ENCODE measurements at places on chromosomes 4 and X.

DNA sequence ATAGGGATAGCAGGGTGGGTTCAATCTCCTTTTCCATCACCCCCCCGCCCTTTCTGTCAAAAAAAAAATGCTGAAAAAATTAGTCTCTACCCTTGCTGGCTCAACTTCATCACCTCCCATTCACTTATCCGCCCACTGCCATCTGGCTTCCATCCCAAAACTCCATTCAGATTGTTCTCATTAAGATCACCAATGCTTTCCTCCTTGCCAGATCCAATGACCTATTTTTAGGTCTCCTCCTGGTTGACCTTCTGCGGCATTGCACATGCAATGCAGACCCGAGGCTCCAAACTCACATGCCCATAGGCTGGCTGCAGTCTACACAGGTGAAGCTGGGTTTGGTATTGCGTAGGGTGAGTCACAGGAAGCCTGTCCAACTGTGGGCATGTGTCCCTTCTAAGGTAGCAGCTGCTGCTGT is 21.1 kb upstream of the STIM2 start:
- no peak for DNase-seq

GRCh38 chr4:138977524-138977923 is 38.1 kb upstream of the NOCT start:
- DNase-seq: no peak

DNA sequence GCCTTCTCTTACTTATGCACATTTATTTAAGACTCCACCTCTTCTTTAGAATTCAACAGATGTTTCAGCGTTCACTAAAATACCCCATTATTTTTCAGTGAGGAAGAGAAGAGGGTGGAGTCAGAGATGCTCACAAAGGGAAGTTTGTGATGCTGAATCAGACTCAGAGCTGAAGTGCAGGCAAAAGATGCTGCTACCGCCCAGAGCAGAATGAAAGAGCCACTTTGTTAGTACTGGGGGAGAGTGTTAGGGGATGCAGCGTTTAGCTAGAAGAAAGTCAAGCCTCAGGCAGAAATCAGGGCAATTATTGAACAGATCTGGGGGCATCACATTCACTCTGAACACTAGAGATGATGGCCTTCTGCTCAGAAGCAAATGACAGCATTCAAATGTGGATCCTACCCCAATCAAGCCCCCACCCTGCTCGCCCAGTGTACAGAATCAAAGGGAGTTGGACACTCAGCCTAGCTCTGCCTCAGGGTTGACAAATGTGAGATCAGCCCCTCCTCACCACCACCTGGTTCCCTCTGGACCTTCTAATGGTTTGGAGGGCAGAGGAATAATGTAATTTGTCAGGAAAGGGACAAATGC is 138.3 kb downstream of the UNC5C start:
- DNase-seq: no peak

GRCh38 chr4:2412885-2413716 is 5.3 kb downstream of the ZFYVE28 start:
- peak; percentile 88 for DNase-seq

DNA sequence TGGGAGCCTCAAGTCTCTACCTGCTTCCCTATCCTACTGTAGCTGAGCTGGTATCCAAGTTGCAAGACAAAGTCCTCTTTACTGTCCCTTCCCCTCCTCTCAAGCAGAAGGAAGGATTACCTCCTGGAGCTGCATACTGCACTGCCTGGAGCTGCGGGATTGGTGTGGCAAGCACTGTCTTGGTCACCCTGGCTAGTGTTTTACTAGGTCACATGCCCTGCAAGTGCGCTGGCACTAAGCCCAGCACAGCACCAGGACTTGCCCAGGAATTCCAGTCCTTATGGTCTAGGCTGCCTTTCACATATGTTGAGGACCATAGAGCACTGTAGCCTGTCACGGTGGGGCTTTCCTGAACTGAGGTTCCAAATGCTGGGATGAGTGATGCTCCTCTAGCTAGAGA is 227.3 kb upstream of the ZC4H2 start:
- DNase-seq: no peak

- no peak for DNase-seq
Measured at GRCh38 chr4:16238327-16238726, 12.1 kb upstream of the TAPT1 start.

GRCh38 chrX:87664381-87664780 is 146.8 kb downstream of the KLHL4 start:
- DNase-seq: no peak

GRCh38 chrX:15274946-15275345 is 5.1 kb upstream of the ASB9 start:
- no peak for DNase-seq

- DNase-seq: no peak
Measured at GRCh38 chr4:101010987-101011386, 336.3 kb downstream of the PPP3CA start.

DNA sequence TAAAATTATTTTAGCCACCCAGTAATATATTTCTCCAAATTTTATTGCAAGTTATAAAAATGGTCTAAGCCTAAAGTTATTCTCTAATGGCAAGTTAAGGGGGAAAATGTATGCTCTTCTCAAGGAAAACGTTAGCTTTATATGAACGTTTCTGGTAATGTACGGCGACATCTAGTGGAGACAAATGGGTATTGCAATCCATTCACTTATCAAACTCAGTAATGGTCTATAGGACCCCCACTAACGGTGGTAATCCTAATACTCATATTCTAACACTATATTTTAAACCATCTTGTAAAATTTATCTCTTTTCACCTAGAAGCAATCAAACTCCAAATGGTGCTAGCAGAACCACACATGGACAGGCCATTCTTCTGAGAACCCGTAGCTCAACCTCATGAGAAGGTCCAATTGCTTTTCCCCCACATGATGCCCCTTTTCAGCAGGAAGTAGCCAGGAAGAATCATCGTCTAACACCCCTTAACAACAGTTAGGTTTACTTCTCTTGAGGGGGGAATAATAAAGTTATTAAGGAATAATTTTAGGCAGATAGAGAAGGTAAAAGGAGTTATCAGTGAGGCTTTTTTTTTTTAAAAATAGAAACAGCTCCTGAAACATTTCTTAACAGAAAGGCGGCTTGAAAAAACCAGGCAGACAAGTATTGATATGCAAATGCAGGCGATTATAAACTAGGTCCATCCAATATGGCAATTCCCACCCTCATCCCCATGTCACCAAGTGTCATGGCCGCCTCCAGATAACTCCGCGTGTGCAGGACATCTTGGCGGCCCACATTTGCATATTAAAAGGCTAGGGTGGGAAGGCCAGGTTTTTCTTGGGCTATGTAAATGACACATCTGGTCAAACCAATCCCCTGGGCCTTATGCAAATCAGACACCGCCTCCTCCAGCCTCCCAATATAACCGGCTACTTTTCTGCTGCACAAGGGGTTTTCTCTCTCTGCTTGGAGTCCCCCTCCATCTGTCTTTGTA is 35.0 kb downstream of the NUDT11 start:
- DNase-seq: no peak

DNA sequence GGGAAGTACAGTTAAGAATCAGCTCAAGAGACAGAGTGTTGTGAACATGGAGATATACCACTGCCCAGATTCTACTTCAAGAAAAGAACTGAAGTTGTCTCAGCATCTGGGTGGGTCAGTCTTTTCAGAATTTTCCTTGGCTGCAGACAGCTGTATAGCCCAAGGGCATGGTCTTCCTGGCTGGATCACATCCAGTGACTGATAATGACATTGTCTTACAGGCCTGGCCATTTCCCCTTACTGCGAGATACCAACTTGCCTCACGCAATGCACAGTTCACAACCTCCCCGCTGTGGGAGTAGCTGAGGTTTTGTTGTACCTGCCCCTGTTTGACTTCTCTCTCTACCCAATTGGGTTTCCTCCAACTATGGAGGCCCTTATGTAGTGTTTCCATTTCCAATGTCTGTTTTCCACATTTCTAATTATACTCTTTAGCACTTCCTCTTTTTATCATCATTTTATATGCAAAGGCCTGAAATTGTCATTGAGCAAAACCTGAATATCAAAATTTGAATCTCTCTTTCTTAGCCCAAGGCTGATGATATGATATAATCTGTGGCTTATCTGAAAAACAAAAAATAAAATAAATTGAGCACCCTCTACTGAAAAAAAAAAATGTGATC is 209.1 kb downstream of the NAF1 start:
- DNase-seq: no peak

- DNase-seq: no peak
Measured at GRCh38 chr4:18051281-18051680, 29.7 kb upstream of the LCORL start.

DNA sequence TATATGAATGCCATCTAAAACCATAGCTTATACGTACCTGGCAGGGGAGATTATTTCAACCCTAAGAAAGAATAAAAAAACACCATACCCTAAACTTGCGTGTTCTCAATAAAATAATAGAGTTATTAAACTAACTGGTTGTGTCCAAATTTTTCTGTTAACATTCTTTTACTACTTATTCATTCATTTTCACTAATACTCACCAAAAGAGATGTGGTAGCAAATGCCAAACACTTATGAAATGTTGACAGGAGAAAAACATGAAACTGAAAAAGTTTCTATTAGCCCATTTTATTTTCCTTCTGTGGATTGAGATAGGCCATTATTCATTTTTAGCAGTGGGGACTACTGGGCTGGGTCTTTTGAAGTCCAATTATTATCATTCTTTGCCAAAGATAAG is 102.0 kb downstream of the TSPAN5 start:
- DNase-seq: no peak

DNA sequence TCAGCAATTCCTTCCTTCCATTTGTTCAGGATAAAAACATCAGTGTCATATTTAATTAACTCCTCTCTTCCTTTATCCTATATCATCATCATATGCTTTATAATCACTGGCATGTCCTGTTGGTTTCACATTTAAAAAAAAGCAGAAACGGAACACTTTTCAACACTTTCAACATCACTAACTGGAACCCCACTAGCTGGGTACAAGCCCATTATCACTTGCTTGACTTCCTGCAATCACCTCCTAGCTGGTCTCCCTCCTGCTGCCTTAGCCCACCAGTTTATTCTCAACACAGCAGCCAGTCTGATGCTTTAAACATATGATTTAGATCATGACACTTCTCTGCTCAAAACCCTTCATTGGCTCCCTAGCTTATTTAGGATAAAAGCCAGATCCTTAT is 116.4 kb upstream of the LSM6 start:
- no peak for DNase-seq

DNA sequence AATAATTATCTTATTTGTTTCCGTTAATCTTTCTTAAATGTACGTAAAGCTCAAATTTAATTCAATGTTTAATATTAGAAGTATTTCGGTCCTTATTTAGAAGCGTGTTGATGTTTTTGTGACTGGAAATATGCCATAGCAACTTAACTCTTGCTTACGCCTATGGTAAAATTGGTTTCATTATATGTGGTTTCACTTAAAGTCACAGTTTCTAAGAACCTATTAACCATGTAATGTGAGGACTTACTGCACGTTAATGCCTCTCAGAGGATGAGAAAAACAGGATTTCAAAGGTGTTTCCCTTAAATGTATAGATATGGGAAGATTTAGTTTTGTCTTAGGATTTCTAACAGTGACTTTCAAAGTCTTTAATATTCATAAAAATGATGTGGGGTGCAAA is 206.4 kb upstream of the IL15 start:
- no peak for DNase-seq

GRCh38 chr4:138953961-138954371 is 61.6 kb upstream of the NOCT start:
- no peak for DNase-seq

GRCh38 chrX:50609796-50610195 is 139.2 kb upstream of the DGKK start:
- no peak for DNase-seq

GRCh38 chr4:33390976-33391375 is 2670.8 kb downstream of the PCDH7 start:
- no peak for DNase-seq

- DNase-seq: no peak
Measured at GRCh38 chrX:100980608-100981497, 11.3 kb downstream of the ARL13A start.

DNA sequence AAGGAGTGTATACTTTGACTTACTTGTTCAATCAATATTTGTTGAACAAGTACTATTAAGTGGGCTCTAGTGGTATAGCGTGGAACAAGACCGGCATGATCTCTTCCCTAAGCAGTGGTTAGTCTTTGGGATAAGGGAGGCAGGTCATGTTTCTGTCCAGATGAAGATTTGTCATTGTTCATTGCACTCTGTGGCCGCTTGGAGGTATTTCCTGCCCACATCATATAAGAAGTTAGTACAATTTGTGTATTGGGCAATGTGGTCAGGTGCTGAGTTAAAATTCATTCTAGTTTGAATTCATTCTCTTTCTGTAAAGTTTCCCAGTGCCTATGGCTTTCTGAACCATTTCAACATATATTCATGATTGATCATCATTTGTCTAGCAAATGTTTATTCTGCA is 101.1 kb upstream of the SHISA3 start:
- no peak for DNase-seq

- DNase-seq: no peak
Measured at GRCh38 chrX:16628946-16629595, 20.9 kb upstream of the S100G start.

DNA sequence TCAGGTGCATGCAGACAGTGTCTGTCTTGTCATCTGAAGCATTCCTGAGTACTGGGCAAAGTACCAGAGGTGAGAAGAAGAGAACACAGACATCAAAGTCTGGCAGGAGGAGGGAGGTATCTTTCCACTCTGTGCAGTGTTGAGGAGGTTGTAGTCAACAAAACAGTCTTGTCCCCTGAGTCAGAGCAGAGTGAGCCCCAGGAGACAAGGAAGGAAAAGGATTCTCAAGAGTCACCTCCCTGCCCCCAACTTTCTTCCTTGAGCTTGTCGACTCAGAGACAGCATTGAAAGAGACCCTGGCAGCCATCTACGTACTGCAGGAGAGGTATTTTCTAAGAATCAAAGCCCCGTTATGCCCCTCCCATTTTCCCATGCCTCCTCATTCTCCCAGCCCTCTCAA is 4.4 kb upstream of the SRPX start:
- DNase-seq: no peak

DNA sequence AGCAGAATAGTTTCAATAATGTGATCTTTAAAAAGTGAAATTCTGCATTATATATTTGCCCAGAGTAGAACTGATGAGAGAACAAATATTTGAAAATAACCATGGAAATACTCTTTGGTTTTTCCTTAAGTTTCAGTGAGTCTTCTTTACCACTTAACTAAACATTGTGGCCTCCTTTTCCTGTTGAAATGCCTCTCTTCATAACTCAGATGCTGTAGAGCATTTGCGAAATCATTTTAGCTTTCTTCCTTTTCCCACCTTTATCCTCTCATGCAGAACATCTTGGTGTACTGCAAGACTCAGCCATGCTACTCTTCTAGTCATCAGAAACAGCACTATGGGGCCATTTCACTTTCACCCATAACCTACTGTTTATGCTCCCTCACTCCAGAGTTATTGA is 48.2 kb downstream of the CASK start:
- DNase-seq: no peak

GRCh38 chrX:47748576-47748975 is 88.1 kb upstream of the ZNF81 start:
- DNase-seq: no peak

DNA sequence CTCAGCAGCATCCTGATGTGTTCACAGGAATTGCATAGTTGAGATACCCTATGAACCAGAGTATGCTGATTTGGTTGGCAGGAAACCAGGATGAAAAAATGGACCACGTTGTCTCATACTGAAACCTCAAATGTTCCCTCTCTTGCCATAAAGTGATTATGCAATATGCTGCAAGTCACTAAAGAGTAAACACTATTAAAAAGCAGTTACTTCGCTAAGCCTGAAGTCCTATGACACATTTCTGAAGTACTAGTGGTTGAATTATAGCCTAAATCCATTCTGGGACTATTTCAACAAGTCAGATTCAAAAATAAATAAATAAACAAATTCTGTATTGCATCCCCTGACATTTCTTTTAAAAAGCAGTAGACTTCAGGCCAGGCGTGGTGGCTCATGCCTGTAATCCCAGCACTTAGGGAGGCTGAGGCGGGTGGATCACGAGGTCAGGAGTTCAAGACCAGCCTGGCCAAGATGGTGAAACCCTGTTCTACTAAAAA is 106.0 kb upstream of the NAP1L5 start:
- DNase-seq: peak; percentile 17
